ENCODE measurements at places on chromosomes 7 and 10.

- no peak for DNase-seq
Observed at GRCh38 chr10:124342136-124342820, 76.4 kb downstream of the OAT start.

GRCh38 chr10:25191162-25191895, 16.5 kb downstream of the GPR158 start:
- no peak for DNase-seq

DNA sequence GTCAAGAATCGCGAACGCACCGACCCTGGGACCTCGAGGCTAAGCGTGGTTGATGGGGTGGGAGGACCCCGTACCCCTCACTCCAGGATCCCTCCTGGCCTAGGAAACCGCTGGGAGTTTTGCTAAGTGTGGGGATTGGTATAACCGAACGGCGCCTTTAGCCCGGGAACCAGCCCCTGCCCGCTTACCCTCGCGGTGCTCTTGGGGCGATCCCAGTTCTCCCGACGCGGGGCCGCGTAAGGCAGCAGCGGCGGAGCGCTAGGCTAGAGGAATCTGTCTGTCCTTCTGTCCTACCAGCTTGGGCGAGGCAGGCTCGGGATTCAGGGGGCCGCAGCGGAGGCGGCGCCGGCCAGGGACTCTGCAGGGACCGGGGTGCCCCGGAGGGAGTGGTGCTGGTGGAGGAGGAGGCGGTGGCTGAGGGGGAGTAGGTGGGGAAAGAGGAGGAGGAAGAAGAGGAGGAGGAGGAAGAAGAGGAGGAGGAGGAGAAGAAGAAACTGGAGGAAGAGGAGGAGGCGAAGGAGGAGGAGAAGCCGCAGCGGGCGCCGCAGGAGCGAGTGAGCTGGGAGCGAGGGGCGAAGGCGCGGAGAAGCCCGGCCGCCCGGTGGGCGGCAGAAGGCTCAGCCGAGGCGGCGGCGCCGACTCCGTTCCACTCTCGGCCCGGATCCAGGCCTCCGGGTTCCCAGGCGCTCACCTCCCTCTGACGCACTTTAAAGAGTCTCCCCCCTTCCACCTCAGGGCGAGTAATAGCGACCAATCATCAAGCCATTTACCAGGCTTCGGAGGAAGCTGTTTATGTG, 439 bp upstream of the EMX2 start:
- peak; percentile 72 for DNase-seq

DNA sequence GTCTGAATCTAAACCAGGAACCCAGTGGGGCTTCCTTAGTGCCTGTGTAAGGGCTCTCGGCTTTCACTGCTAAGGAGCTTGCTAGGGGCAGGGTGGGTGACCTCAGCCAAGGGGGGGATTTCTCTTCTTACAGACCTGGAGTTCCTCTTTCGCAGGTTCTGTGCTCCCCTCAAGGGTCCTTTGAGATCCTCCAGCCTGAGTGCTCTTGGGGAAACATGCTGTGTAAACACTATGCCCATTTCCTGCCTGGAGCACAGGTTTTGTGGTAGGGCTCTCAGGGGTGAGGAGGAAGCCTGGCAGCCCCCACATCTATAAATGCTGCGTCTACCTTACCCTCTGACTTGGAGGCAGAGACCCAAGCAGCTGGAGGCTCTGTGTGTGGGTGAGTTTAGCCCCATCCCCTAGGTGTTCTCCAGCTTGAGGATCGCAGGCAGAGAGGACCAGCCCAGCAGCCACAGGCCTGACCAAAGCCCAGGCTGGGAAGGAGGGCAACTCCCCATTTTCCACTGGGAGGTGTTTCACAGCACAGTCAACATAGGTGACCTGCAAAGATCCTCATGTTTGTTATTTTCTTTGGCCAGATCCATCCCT, at the start of gene SFTPA1:
TSS of gene SFTPA1 (plus strand) at position 339 of the 591 bp plus-strand sequence. CDS start 887 bp downstream, outside the sequence.
- DNase-seq = no peak

- DNase-seq = no peak
Observed at GRCh38 chr7:66698652-66699205, 41.8 kb upstream of the RABGEF1 start.

- no peak for DNase-seq
Observed at GRCh38 chr10:11335167-11335652, 276.2 kb downstream of the USP6NL start.

DNA sequence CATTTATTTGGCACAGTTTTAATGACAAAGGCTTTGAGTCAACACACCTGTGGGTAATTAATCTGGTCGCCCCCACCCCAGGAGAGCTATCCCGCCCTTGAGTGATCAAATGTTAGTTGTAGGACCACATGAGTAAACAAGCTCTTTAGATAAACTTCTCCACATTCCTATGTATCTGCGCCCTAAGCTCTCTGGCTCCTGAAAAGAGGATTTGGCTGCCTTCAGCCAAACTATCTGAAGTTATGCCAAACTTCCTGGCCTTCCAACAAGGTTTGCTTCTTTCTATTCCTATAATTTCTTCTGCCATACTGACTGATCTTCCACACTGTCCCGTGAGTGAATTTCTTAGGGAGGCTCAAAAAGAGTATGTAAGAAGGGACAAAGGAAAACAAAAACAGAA, 134.2 kb downstream of the RALA start:
- DNase-seq = no peak

- no peak for DNase-seq
Observed at GRCh38 chr7:139403601-139404000, 43.9 kb downstream of the LUC7L2 start.

DNA sequence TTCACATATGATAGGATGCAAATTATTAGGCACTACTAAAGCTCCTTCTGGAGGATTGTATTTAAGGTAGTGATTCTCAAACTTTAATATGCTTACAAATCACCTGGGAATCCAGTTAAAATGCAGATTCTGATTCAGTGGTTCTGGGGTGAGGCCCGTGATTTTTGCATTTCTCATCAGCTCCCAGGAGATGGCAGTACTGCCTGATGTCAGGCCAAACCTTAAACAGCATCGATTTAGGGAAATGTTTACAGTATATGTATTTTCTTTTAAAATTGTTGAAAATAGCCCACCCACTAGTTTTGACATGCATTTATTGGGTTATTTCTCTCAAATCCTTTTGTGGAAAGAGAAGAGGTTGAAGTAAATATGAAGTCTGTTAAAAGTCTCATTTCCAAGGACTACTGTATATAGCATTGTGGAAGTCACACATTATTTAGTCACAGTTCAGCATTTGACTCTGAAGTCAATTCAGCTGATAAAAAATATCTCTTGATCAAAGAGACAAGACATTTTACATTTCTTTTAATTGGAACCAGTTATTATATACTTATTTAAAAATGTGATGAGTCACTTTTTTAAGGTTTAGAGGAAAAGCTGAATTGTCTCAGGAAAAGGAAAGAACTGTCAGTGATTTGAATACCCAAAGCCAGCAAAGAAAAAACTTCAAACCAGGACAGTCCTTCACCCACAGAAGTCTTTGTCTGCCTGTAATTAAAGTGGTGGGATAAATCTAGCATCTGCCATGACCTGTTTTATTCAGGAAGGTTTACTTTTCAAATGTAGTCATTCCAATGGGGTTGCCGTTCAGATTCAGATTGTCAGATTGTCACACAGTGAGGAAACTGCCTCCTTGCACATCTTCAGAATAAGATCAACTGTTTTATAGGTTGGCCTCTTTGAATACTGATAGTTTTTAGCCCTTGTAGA, 21.1 kb upstream of the HBP1 start:
- DNase-seq = peak; percentile 70

- no peak for DNase-seq
Observed at GRCh38 chr7:17212188-17212587, 86.3 kb upstream of the AHR start.

- DNase-seq = no peak
Observed at GRCh38 chr7:121083138-121083789, 94.8 kb downstream of the CPED1 start.

- DNase-seq = no peak
Observed at GRCh38 chr10:129564923-129565322, 97.9 kb downstream of the MGMT start.

DNA sequence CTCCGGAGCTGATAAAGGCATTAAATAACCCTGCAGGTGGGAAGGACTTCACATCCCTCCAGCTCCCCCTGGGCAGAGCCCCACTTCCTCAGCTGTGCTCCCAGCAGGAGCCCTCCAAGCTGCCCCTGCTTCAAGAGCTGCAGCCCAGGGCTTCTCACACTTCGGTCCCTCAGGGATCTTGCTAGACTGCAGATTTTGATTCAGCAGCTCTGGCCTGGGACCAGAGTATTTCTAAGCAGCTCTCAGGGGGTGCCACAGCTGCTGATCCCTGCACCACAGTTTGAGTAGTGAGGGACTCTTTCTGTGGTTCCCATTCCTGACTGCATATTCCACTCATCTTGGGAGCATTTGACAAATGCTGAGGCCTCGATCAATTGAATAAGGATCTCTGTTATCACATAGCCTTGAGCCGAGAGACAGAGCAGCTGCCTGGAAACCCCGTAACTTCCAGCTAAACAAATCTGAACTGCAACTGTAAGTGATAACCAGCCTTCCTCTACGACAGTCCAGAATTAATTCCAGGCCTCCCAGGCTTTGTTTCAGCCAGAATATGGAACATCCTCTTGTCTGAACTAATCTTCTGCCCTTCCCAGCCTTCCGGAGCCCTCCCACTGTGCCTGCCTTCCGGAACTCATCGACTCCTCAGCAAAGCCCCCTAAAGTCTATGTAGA, 161.4 kb downstream of the CCDC3 start:
- DNase-seq = no peak

DNA sequence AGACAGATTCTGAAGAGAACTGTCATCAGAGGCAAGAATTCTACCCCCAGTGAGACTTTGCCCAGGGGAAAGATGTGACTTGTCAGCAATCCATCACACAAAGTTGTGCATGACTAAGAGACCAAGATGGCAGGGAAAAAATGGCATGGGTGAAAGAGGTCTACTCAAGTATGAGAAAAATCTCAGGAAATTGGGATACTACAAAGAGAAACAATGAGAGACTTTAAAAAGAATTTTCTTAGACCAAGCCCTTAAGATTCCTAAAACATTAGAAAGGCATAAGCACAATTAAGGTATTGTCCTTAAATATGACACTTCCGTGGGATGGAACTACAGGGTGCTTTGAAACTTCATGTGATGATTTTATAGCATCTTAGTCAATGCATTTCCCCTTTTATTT, 45.6 kb upstream of the PDE1C start:
- no peak for DNase-seq

- no peak for DNase-seq
Observed at GRCh38 chr10:73117976-73118743, 7.9 kb downstream of the NUDT13 start.

GRCh38 chr10:3813267-3813666, 28.3 kb upstream of the KLF6 start:
- DNase-seq = no peak

DNA sequence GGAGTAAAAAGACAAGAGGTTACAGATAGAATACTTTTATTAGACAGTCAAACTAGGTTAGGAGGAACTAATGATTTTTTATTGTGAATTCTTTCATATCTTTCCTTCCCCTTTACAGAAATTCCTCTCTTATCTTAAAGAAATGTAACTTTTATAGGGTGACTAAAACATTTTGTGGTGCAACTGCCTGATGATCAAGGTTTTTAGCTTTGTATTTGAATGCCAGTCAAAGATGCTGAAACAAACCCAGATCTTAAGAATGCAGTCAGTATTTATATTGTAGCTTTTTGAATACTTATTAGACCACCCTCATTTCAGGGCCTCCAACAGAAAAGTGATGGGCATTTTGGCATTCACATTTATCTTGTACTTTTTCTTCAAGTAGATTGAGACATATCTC, 27.4 kb downstream of the TAX1BP1 start:
- no peak for DNase-seq

- no peak for DNase-seq
Observed at GRCh38 chr7:50304911-50305582, 531 bp downstream of the IKZF1 start.

- no peak for DNase-seq
Observed at GRCh38 chr10:92408017-92408361, 117.0 kb downstream of the MARCHF5 start.

DNA sequence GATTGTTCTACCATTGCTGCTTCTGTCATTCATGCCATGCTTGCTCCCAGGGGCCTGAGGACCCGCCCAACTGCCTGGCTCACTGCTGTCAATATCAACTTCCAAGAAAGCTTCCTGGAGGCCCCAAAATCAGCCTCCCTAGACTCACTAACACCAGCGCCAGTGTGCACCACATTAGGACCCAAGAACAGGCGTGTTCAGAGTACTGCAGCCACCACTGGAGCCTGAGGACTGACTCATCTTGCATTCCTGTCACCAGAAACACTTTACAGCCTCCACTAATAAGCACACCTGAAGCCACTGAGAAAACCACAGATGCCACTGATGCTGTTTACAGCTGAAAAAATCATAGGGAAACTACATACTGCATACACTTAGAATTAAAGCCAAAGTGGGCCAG, 1284.3 kb downstream of the TYW1 start:
- no peak for DNase-seq

DNA sequence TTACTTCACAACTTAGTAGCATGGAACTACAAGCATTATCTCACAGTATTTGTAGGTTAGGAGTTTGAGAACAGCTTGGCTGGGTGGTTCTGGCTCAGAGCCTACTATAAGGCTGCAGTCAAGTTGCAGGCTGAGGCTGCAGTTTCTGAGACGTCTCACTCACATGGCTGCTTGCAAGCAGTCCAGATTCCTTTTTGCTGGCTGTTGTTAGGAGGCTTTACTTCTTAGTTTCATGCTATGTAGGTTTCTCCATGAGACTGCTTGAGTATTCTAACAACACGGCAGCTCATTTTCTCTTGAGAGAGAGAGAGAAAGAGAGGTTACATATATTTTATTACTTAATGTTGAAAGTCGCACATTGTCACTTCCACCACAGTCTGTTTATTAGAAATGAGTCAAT, 1073.9 kb downstream of the NXPH1 start:
- no peak for DNase-seq

DNA sequence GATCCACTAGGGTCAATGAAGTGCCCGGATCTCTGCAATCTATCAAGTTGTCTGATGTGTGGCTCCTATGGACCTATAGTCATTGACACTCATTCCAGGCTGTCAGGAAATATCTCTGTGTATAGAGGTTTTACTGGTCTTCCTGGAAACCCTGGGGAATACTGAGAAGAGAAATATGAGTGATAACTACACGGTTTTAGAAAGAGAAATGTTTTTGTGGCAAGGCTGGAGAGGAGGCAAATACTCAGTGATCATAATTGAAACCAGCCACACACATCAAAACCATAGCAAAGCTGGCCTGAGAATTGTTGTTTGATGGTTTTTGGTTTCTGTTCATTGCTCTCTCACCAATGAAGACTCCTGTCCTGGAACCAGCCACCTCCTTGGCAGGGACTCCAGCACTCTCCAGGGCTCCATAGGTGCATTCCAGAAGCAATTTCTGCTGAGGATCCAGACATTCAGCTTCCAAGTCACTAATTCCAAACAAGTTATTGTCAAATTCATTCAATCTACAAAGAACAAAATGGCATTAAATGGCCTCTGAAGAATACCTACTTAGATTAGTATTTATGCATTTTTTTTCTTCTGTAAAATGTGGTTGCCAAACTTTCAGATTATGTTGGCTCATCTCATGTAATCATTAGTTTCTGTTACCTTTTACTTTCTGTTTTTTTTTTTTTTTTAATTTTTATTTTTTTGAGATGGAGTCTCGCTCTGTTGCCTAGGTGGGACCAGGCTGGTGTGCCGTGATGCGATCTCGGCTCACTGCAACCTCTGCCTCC, 108.6 kb upstream of the ABI1 start:
- no peak for DNase-seq
